Cerebellum (tissue), 4 donors: ENCODE measurements at places on chromosomes 3 and 15. TPM values are rescaled to one million over a fixed set of nuclear protein-coding genes. Genes with fewer than 3 reads are reported as not detected.

DNA sequence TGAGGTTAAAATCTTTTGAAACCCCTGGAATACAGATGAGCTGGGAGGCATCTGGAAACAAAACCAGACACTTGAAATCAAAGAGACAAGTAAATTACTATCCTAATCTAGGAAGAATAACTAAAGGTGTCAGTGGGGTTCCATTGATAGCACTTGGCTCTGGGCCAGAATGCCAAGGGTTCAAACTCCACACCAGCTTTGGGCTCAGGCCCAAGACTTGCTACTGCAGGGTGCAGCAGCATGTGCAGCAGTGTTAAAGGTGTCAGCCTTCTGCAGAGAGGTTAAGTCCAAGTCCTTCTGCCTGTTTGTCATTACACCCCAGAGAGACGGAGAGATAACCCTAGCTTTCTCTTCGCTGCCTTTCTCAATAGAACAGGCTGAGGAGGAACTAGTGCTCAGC, 273.9 kb downstream of the TIGIT start:
- no peak for DNase-seq

GRCh38 chr3:51340013-51340829, 44.9 kb upstream of the MANF start:
- no peak for DNase-seq

DNA sequence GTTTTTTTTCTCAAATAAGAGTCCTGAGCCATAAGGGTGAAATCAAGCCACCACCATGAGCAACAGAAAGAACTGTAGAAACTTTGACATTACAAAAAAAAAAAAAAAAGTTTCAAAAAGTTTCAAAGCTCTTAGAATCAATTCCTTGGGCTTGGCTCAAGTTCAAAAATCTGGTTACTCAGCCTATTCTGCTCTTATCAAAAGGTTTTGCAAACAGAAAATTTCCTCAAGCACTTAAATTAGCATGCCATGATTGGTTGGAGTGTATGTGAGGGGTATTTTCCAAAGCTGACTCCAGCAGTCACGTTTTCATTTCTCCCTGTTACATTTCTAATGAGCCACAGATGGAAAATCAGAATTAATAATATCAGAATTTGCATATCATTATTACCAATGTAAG, 12.1 kb upstream of the PEX5L start:
- DNase-seq, result no peak

DNA sequence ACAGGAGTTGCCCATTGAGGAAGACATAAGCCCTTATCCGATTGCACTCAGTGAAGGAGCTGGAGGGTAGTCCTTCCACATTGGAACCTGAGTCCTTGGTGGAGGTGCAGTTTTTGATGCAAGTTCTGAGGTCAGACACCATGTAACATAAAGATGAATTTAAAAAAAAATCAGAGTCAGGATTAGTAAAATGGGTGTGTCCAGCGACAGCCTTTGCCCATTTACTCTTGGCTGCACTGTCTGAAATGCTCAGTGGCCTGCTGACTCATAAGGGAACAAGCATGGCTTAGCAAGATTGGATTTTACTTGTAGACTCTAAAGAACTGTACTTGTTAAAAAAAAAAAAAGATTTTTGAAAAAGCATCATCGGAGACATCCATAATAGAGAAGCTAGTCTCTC, 241.1 kb upstream of the TOPAZ1 start:
- DNase-seq, result no peak

DNA sequence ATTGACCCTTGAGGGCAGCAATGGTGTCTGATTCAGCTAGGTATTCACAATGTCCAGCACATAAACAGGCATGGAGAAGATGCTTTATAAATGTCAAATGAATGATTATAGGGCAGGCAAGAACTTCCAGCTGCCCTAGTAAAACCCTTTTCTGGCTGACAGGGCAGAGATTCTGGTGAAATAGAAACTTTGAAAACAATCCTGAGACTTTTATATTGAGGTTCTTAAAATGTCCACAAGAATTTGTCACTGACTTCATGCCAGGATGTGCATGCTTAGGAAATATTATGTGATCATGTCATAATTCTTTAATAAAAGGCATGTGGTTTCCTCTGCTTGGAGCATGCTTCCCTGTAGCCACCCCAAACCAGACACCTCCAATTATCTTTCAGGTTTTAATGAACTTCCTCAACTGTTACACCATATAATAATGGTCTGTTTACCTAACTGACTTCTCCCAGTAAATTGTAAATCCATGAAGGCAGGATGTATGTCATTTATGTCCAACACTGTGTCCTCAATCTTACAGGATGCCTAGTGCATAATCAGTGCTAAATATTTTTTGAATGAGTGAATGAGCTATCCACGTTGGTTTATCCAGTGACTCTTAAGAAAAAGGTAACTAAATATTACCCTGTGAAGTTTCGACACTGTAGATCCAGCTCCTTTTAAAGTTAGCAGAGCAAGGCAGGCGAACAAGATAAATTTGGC, 43.4 kb upstream of the CLRN1 start:
- DNase-seq, result no peak

GRCh38 chr3:58724336-58724735, 57.8 kb upstream of the FAM3D start:
- DNase-seq, result no peak

NRROS gene
- 1.9 TPM for total RNA-seq

DNA sequence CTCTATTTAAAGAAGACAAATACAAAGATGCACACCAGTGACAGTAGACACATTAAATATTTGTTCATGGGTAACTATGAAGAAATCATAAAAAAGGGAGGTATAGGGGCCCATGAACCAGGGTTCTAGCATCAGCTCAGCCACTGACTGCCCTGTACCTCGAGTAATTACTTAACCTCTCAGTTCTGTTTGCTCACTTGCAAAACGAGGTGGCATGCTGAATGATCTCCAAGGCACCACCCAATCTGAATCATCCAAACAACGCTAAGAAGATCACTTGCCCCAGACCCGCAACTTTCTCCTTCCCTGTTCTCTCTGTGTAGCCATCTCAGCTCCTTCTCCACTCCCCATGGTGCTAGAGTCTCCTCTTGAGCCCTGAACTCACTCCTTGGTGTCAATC, 374.7 kb downstream of the VPS13C start:
- DNase-seq, result no peak

SELENOT gene
- total RNA-seq, result 77.0 TPM

GRCh38 chr3:5022187-5022965, 43.1 kb downstream of the BHLHE40 start:
- DNase-seq, result no peak

DNA sequence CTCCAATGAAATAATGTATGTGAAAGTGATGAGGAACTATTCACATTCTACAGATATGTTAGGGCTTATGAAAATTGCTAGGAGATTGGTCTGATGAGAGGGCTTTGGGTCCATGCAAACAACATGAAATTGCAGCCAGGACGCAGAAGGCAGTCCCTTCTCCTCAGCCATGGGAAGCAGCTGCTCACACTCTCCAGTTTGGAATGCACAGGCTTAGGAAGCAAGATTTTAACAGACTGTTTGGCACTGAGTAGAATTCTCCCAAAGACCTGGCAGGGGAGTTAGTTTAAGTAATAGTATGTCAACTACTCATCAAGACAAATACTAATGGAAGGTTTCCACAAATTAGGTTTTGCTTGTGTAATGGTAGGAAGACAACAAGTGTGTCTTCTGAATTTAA, 500.7 kb upstream of the ARRDC4 start:
- no peak for DNase-seq

INO80 gene
- total RNA-seq, result 37.5 TPM

DNA sequence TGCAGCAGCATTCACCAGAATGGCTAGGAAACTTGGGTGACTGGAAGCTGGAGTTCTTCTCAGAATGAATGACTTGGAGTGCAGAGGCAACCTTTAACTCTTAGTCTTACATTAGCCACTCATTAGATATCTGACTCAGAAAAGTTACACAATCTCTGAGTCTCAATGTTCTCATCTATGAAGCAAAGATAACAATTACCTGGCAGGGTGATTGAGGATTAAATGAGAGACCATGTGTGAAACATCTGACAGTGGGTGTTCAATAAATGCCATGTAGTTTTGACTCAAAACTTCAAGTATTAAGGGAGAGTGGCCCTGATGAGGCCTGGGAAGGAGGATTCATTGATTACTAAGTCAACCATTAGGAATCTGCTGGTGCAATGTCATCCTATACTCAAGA, 48.3 kb downstream of the MRPL3 start:
- no peak for DNase-seq

DNA sequence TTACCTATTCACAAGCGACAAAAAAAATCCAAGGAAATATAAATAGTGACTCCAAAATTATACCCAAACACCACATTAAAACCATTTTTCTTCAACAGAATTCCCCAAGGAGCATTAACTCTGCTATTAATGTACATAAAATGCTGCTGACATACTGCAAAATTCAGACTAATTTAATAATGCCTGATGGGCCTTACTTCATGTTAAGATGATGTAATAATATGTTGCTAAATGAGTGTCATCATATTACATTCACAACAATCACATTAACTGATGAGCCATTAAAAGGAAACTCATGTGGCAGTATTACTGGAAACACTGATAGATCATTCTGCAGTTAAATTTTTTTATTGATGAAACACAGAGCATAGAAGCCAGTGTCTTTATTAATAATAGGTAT, 204.9 kb upstream of the CGNL1 start:
- DNase-seq, result no peak

GRCh38 chr3:84275532-84275931, 683.3 kb upstream of the CADM2 start:
- peak; percentile 15 for DNase-seq

DNA sequence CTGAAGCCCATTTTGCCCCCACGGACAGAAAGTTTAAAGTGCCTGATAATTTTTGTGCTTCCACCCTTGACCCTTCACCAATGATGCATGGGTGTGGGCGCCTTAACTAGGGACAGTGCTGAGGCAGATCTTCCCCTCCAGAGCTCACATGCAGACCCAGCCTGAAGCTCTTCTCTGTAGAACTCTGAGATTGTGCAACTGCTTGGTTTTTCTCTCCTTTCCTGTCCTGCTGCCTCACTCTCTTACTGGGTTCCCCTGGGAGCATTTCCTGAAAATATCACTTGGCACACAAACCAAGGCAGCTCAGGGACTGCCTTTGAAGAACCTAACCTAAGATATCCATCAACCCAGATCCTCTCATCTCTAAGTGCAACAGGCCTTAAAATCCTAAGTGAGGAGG, 220.3 kb upstream of the STT3B start:
- no peak for DNase-seq

- DNase-seq, result no peak
Measured at GRCh38 chr3:122081543-122082247, 26.5 kb downstream of the CD86 start.

CNTN4 gene
- 57.6 TPM for total RNA-seq

- DNase-seq, result no peak
Measured at GRCh38 chr3:20023623-20024405, 11.8 kb upstream of the PP2D1 start.

- DNase-seq, result no peak
Measured at GRCh38 chr3:30680789-30681648, 74.6 kb downstream of the TGFBR2 start.

GRCh38 chr3:17553080-17553479, 189.4 kb downstream of the TBC1D5 start:
- DNase-seq, result no peak

FHIT gene
- 5.4 TPM for total RNA-seq

- no peak for DNase-seq
Measured at GRCh38 chr15:92617549-92618520, 37.7 kb downstream of the FAM174B start.

DNA sequence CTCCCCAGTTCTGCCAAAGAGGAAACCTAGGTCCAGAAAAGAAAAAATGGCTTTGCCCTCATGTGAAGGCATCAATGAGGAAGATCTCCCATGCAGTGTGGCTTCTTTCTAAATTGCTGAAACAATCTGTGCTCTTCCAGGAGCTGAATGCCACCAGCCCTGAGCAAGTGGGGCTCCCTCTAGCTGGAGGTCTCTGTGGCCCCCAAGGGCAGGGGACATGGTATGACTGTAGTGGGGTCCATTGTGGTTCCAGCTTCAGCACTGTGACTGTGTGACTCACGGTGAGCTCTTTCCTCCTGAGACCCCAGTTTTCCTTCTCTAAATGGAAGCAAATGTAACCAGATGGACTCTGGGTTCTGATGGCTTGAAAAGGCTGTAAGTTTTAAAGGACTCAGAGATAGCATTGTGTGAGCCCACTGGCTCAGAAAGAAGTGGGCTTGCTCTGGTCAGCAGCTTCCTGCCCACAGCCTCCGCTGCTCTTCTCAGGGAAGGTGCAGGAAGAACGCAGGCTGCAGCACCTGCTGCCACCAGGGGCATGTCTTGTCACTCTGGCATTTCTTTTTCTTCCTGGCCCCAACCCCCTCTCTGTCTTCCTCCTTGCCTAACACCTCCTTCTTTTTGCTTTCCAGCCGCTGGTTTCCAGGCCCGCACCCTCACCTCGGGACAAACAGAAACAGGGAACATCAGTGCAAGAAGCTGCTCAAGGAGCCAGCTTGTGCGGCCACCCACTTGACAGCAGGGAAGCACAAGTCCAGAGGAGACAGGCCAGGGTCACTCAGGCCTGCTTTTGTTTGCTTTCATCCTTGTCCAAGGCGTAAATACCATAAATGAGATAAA, 5.8 kb upstream of the CXCR6 start:
- no peak for DNase-seq

- peak; percentile 51 for DNase-seq
Measured at GRCh38 chr3:5057857-5058324, 64.2 kb upstream of the ARL8B start.

DNA sequence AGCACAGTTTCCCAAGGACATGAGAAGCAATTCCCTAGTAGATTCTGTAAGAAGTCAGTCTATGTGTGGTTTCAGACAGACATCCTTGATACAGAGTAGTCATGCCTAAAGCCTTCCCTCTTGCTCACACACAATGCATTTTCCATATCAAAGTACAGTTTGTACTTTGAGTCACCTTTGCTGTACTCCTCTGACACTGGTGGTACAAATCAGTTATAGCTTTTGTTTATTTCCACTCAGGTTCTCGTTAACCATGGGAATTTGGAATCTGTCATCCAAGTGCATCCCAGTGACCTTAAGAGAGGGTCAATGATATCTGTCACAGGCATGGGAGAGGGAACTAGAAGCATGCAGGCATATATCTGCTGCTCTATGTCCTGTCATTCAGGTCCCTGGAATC, 3.6 kb upstream of the GNB4 start:
- DNase-seq, result no peak

GRCh38 chr15:71349736-71350526, 234.7 kb downstream of the THSD4 start:
- no peak for DNase-seq

DNA sequence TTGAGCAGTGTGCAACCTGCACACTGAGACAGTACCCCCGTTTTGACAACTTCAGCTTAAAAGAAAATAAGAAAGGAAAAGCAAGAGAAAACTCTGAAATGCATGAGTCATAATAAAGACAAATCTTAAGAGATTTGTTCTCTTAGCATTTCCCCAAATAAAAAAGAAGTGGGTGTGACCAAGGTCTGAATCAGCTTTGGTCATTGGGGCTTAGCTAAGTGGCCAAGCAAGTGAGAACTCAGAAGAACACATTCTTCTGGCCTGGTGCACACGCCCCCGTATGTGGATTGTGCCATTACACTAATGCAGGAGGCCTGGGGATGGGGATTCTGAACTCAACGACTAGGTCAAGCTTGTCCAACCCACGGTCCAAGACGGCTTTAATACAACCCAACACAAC, 56.9 kb upstream of the PDZRN3 start:
- DNase-seq, result no peak

- no peak for DNase-seq
Measured at GRCh38 chr3:60954048-60954447, 297.2 kb downstream of the FHIT start.

GOLGA8G gene
- total RNA-seq, result 0.09 TPM
